ENCODE measurements at places on chromosomes 11 and 22.

GRCh38 chr11:15199693-15200092 is 85.0 kb downstream of the INSC start:
- no peak for DNase-seq

DNA sequence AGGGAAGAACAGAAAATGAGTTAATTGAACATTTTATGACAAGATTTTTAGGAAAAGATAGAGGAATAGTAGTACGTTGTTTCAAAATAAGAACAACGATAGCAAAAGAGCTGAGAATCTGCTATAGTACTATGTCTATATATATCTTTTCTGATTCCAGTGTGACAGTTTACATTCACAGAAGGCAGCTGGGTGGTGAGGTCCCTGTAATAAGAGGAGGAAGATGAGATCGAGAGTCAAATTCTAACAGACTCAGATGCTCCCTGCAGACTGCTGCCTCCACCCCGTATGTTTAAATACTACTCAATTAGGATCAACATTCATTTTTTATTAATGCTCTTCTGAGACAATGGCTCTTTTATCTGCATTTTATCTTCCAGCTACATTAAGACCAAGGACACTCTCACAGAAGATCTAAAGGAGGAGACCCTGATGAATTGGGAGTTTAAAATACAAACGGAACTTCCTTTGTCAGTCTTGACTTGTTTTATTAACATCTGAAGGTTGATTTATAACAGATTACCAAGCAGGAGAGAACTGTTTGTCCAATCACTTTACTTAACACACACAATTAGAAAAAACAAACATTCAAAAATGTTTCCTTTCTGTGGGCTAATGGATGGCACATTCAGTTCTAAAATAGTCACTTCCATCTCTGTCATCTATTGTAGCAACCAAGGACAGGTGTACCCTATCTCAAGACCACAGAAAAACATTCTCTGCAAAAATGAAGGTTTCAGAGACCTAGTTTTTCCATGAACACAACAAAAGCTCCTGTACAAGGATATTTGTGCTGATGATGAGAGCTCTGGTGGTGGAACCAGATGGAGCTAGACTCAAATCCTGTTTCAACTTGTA is 240.2 kb downstream of the CADM1 start:
- DNase-seq, result no peak

GRCh38 chr22:31977141-31977841 is 33.0 kb downstream of the YWHAH start:
- DNase-seq, result peak; percentile 58

GRCh38 chr11:111605681-111606080 is 3.4 kb downstream of the SIK2 start:
- DNase-seq, result no peak

- DNase-seq, result no peak
Observed at GRCh38 chr11:94782446-94782845, 14.3 kb downstream of the AMOTL1 start.

DNA sequence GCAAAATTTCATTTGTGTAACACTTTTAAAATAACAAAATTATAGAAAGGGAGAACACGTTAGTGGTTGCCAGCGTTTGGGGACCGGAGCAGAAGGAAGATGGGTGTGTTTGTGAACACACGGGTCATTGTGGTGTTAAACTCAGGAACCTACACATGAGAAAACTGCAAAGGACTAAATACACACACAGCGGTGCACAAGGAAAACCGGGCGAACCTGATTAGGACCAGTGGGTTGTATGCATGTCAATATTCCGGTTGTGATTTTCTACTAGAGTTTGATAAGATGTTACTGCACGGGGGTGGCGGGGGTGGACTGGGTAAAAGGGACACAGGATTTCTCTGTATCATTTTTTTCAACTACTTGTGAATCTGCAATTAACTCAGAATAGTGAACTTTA is 351.2 kb downstream of the OPCML start:
- no peak for DNase-seq

DNA sequence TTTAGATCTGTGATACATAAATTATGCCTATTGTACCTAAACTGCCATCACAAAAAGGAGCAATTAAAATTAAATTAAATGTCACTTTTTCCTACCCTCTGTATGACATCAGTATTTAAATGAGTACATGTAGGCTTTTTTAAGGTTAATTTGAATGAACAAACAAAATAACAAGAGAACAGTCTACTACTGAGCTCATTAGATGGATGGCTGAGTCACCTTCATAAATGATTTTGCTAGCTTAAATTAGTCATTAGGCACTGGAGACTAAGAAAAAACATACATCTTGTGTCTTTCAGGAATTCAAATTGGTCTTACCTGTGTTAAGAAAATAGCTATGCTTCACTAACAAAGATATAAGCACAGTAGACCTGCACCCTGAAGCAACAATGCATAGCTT is 153.6 kb downstream of the RCN1 start:
- DNase-seq, result no peak

DNA sequence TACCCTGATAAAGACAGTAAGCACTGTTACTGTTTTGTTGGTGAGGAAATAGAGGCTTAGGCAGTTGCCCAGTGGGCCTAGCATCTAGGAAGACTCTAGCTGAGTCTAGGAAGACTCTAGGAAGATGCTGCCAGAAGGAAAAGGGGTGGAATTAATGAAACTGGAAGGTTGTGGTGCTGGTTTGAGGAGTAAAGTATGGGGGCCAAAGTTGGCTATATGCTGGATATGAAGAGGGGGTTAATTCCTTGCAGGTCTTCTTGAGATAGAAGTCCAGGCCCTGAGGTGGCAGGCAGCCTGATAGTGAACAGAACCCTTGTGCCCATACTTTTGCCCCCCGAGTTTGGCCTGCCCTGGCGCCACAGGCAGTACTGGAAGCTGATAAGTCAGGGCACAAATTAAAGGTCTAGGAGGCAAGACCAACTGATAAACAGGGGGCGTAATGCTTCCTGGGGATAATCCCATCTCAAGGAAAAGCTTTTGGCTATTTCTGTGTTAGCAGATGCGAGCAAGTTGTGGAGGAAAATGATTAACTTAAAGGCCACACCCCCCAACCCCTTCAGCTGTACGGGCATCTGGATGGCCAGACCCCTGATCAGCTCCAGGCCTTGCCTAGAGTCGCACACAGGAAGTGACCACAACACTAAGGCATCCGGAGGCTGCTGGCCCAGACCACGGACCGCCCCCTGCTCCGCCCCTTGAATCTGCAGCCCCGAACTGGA is 3.1 kb downstream of the ILK start:
- peak; percentile 94 for DNase-seq

DNA sequence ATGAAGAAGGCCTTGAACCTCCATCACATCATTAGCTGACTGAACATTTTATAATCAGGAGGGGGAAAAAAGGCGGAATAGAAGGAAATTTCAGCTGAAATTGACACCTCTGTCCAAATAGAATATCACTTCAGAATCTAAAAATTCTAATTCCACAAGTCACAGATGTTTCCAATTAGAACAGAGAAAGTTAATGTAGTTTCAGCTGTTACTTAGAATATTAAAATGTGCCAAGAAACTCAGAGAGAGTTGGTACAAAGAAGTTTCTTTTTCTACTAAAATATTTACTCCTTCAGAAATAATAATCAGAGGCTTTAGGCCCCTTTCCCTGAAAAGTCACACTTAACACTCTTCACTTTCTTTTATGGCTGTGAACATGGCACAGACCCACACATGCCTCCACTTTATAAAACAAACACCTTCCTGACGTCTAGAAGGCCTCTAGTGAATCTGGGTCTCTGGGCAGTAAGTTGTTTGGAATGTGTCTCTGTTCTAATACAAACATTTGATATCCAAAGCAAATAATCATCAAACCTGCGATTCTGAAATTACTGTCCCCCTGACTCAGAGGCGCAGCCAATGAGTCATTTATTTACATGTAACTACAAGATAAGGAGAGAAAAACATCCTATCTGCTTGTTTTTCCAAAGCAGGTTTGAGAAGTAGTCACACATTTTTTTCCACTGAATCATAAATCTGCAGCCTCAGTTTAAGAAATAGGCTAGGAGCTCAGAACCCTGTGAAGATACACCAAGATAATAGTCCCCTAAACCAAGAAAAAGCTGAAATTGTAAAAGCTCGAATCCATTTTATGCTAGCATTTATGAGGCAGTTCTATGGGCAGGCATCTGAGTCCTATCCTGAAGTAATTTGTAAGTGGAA is 148.4 kb downstream of the ME3 start:
- DNase-seq, result peak; percentile 91

DNA sequence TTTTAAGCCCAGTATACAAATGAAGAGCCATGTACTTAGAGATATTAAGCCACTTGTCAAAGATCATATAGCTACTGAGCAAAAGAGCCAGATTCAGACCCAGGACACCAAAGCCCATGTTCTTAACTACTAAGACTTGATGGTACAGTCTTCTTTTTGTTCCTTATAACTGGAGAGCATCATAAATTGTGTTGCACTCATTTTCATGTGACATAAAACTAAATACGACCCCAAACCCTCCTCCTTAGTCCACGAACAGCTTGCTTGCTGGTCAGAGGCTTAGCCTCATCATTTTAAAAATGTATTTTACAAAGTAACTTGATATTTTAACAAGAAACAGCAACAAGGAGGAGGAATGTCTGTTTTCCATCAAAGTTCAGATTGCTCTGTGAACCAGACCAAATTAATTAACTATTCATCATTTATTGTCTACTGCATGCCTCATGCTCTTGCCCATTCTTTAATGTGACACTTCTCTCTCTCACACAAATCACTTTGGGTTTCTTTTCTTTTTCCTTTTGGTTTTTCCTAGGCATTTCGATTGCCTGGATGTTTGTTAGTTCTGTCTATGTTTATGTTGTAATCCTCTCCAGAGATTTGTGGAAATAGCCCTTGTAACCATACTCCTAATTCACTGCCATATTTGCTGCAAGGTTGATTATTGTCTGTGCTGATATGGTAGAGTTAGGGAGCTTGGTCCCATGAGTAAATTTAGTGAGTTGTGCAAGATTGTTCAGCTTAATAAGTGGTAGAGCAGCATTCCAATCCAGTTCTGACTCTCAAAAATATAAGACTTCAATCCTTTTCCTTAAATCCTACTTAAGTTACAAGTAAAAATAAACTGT is 8.4 kb upstream of the ARHGAP20 start:
- peak; percentile 61 for DNase-seq

- DNase-seq, result no peak
Observed at GRCh38 chr11:61914471-61915171, 2.7 kb downstream of the RAB3IL1 start.

DNA sequence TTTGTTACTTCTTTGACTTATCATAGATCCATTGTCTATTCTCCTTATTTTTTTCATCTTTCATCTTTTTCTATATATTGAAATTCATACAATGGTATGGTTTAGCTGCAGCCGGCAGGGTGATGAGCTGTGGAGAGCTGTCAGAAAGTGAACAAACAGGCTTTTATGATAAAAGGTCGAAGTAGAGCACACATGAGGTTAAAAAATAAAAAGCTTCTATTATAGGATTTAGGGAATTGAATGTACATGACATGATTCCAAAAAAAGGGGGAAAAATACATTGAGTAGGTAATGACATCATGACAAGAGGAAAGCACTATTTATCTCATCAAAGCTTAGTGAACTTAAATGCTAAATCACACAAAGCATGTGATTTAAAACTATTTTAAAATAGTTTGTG is 884.8 kb downstream of the METTL15 start:
- DNase-seq, result no peak

GRCh38 chr22:36822581-36822980 is 5.7 kb upstream of the PVALB start:
- DNase-seq, result no peak

GRCh38 chr22:27911330-27911729 is 7.7 kb downstream of the PITPNB start:
- DNase-seq, result no peak

- peak; percentile 93 for DNase-seq
Observed at GRCh38 chr11:118605116-118605867, 2.1 kb upstream of the PHLDB1 start.

DNA sequence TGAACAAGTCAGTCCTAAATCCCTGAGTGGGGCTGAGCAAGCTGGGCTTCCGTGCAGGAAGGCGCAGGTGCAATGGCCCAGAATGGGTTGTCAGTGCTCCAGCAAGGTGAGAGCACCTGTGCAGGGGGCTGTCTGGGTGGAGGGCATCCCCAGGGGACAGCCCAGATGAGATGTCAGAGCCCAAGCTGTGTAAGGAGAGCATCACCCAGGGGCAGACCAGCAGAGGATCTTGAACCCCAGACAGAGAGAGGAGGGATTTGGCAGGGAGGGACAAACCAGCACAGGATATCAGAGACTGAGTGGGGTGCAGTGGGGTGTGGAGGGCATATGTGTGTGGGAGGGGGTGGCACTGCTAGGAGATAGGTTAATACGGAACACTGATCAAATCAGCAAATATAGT is 114.9 kb upstream of the TMEM45B start:
- DNase-seq, result no peak

DNA sequence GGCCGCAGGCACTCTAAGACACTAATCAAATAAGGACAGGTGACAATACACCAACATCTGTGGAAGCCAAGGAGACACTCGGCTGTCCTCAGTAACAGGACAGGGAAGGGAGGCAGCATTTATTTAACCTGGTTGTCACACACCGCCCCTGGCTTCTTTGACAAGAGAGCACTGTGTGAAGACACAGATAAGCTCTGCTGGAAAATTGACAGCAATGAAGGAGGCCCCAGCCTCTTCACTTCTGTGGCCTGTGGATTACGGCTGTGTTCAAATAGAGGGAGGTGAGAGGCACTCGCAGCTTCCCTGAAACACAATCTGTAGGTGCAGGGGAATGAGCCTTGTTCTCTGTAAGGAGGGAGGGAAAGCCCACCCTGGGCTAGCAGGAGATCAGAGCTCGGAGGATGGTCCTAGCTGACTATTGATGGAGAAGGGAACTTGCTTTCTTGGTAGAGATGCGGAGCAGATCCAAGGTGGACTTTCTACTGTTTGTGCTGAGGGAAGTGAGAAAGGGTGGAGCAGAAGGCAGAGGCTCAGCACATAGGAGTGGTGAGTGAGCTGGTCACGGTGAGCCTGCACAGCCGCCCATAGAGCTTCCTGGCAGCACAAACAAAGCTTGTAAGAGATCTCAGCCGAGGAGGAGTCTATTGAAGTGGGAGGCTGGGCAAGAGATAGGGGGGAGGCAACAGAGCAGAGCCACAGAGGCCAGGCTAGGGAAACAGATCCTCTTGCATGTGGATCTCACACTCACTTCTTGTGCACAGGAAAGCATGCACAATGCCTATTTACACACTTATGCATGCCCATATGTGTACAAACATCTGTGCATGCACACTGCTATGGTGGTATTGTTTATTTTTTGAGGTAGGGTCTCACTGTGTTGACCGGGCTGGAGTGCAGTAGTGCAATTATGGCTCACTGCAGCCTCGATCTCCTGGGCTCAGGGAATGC is 114.6 kb upstream of the THY1 start:
- DNase-seq, result no peak

Measured in fibroblast of skin of right quadriceps (primary cell).